ENCODE measurements at places on chromosomes 1 and 21. TPM values are rescaled to one million over a fixed set of nuclear protein-coding genes. Genes with fewer than 3 reads are reported as not detected.

DNA sequence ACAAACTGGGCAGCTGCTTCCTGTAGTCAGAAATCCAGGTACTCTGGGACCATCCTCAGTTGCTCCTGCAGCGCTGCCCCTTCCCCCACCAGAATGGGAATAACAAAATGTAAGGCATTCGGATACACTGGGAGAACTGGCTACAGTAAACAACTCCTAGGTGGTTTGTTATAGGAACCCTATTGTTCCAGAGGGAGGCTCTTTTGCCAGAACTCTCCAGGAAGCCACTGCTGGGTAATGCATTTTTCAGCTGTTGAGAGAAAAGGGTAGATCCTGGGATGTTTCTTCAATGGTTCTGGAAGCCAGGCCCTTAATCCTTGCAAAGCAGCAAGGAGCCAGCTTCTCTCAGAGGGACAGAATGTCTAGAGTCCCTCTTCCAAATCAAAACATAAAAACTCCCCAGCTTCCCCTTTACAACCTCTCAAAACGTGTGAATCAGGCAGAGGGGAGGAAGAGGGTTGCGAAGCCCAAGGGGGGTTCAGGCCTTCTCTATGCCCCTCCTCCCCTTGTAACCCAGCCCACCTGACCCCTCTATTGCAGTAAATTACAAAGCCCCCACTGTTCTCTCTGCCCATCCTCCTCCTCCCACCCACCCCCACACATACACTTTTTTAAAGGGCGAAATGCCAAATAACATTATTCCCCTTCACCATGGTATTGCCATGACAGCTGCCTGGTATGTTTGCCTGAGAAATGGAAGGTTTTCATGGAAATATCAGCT, 29.1 kb downstream of the PLPP3 start:
- no peaks in the 10 kb centered on the region for H3K36me3 ChIP-seq
- DNase-seq: no peak
- no peak overlapping the region for H3K4me3 ChIP-seq
- no peak overlapping the region for H3K27ac ChIP-seq
- peaks cover 11% of the 10 kb centered on the region for H3K4me1 ChIP-seq
- H3K27me3 ChIP-seq: no peaks in the 10 kb centered on the region

DNA sequence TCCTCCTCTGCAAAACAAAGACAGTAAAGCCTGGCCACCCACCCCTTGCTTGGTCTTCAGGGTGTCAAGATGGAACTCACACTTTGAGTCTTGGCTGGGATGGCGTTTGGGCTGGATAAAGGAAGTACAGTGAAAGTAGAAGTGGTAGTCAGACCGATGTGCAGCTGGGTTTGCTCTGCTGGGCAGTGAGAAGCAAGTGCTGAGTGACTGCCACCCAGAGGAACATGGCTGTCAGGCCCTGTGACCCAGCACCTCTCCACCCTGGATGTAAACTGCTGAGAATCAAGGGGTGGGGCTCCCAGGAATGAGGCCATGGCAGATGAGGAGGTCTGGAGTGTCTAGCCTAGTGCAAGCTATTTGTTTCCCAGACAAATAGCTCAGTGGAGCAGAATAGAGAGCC, 51.2 kb downstream of the POFUT2 start:
- H3K4me1 ChIP-seq: no peaks in the 10 kb centered on the region
- no peak overlapping the region for H3K27ac ChIP-seq
- H3K27me3 ChIP-seq: peaks cover 66% of the 10 kb centered on the region
- DNase-seq: peak; percentile 5
- no peak overlapping the region for H3K4me3 ChIP-seq

DNA sequence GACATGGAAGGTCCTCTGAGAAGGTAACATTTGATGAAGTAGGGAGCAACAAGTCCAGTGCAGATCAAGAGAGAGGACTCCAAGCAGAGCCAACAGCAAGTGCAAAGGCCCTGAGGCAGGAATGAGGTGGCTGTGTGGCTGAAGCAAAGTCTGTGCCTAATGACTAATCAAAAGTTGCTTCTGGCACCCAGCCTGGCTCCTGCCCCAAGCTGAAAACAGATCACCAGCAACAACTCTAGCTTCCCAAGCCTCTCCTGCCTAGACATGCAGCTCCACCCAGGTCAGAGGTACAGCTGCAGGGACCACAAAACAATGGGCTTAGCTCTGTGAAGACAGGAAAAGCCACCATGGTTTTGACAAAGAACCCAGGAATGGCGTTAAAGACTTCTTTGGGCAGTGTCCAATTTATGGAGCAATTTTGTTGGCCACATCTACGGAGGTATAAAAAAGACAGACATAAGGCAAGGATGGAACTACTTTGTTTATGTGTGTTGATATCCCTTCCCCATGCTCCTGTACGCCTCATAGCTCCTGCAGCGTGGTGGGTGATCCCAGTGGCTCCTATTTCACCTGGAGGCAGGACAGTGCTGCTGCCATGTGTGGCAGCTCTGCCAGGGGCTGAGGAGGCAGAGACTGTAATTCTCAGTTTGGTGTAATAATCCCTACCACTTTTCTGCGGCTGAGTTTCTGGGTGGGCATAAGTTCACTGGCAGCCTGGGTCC, 26.4 kb upstream of the IGSF3 start:
- H3K4me1 ChIP-seq: no peaks in the 10 kb centered on the region
- H3K27ac ChIP-seq: no peak overlapping the region
- H3K36me3 ChIP-seq: no peaks in the 10 kb centered on the region
- no peaks in the 10 kb centered on the region for H3K27me3 ChIP-seq

Gene IFNLR1
- under 0.01 TPM for total RNA-seq

DNA sequence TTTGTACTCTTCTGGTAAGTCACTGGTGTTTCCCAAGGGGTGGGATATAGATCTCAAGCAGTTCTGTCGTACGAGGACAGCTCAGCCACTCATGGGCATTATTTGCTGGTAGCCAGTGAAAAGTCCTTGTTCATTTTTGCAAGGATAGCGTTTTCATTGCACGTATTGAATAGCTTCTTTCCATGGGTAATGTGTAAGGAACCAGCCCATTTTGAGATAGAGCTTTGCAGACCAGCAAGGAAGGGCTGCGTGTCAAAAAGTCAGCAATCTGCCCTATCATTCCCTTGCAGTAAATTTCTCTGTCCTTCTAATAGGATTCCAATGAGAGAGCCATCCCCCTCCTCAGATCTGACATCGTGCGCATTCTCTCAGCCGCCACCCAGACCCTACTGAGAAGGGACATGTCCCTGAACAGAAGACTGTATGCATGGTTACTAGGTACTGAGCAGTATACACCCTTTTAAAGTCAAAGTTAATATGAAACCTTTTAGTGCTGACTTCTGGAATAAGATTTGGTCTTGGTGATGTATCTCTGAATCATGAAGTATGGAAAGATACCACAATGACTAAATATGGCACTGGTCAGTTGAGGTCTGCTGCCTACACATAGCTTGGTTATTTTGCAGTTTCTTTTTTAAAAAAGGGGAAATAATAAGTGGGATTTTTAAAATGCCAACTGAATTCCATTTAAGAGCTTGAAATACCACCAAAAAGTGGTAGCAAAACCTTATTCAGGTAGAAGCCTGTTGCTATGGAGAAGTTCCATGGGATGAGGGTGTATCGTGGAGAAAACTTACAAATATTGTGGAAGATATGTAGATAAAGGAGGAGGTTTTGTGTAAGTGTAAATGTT, 55.3 kb downstream of the DOP1B start:
- peak overlapping the region; percentile 49 for H3K4me3 ChIP-seq
- peaks cover 13% of the 10 kb centered on the region for H3K36me3 ChIP-seq
- H3K27me3 ChIP-seq: no peaks in the 10 kb centered on the region
- peak overlapping the region; percentile 97 for H3K27ac ChIP-seq
- H3K4me1 ChIP-seq: peaks cover 49% of the 10 kb centered on the region
- DNase-seq: peak; percentile 95

DNA sequence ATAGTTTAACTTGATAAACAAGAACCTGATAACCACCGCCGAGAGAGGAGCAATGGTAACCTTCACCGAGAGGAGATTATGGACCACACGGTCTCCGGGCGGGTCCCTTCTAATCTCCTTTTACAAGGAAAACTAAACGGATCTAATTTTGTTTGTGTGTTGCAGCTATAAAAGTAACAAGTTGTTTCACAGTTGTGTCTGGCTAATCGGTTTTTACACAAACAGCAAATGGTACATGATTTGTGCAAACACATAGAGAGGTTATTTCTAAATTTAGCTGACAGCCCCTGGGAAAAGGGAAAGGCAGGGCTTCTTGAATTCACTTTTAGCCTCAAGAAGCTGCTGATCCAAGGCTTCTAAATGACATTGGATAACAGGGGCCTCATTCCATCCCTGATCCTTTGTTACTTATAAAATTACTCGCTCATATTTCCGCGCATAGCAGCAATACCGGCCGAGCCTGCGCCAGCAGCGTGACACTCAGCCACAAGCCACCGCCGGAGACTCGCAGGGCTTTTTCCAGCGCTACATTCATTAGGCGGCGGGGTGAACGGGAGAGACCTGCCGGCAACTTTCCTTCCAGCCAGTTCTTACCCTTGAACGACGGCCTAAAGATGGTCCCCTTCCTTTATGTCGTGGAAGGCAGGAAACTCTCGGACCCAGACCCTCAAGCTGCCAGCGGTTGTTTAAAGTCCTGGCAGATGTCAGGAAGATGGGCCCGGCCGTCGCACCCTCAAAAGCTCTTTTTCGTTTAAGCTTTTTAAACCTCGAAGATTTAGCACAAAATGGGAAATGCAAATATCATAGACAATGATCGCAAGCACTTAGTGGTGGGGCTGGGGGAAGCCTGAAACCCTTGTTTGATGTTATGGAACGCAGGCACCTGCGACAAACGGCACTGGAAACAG, 4.4 kb downstream of the FOXD3 start:
- H3K27ac ChIP-seq: no peak overlapping the region
- no peak overlapping the region for H3K4me3 ChIP-seq
- peaks cover 2% of the 10 kb centered on the region for H3K4me1 ChIP-seq
- H3K36me3 ChIP-seq: no peaks in the 10 kb centered on the region
- peaks cover 100% of the 10 kb centered on the region for H3K27me3 ChIP-seq

- H3K27ac ChIP-seq: no peak overlapping the region
- no peak overlapping the region for H3K4me3 ChIP-seq
- H3K27me3 ChIP-seq: no peaks in the 10 kb centered on the region
Observed at GRCh38 chr1:109804660-109805059, 40.9 kb upstream of the EPS8L3 start.

GRCh38 chr1:188822248-188822647, 1655.4 kb downstream of the BRINP3 start:
- H3K27me3 ChIP-seq: no peaks in the 10 kb centered on the region
- no peak overlapping the region for H3K27ac ChIP-seq
- H3K4me1 ChIP-seq: no peaks in the 10 kb centered on the region
- DNase-seq: no peak
- H3K4me3 ChIP-seq: no peak overlapping the region

GRCh38 chr1:160726498-160727315, 12.3 kb upstream of the SLAMF7 start:
- no peak overlapping the region for H3K4me3 ChIP-seq
- H3K27me3 ChIP-seq: no peaks in the 10 kb centered on the region
- no peak overlapping the region for H3K27ac ChIP-seq
- DNase-seq: peak; percentile 47
- no peaks in the 10 kb centered on the region for H3K36me3 ChIP-seq
- peaks cover 5% of the 10 kb centered on the region for H3K4me1 ChIP-seq

- no peak overlapping the region for H3K4me3 ChIP-seq
- no peaks in the 10 kb centered on the region for H3K27me3 ChIP-seq
- DNase-seq: no peak
Observed at GRCh38 chr21:14684071-14684470, 138.0 kb upstream of the SAMSN1 start.

GRCh38 chr1:17163789-17164666, 40.9 kb upstream of the PADI1 start:
- H3K27me3 ChIP-seq: no peaks in the 10 kb centered on the region
- H3K27ac ChIP-seq: no peak overlapping the region
- no peak overlapping the region for H3K4me3 ChIP-seq

GRCh38 chr1:174740249-174740968, 259.3 kb upstream of the CACYBP start:
- no peak overlapping the region for H3K4me3 ChIP-seq
- no peaks in the 10 kb centered on the region for H3K36me3 ChIP-seq
- H3K4me1 ChIP-seq: peaks cover 5% of the 10 kb centered on the region
- no peaks in the 10 kb centered on the region for H3K27me3 ChIP-seq
- no peak overlapping the region for H3K27ac ChIP-seq

Gene ZFP69
- total RNA-seq: 4.4 TPM

- H3K36me3 ChIP-seq: no peaks in the 10 kb centered on the region
- H3K4me1 ChIP-seq: peaks cover 29% of the 10 kb centered on the region
- peak overlapping the region; percentile 94 for H3K27ac ChIP-seq
- H3K27me3 ChIP-seq: no peaks in the 10 kb centered on the region
- no peak overlapping the region for H3K4me3 ChIP-seq
Observed at GRCh38 chr21:29194847-29195246, 64.4 kb downstream of the MAP3K7CL start.

GRCh38 chr21:37821786-37822450, 94.3 kb downstream of the KCNJ6 start:
- H3K36me3 ChIP-seq: no peaks in the 10 kb centered on the region
- no peaks in the 10 kb centered on the region for H3K27me3 ChIP-seq
- H3K27ac ChIP-seq: no peak overlapping the region

- no peaks in the 10 kb centered on the region for H3K4me1 ChIP-seq
- no peaks in the 10 kb centered on the region for H3K27me3 ChIP-seq
- H3K4me3 ChIP-seq: no peak overlapping the region
- H3K36me3 ChIP-seq: no peaks in the 10 kb centered on the region
Observed at GRCh38 chr1:246526915-246527314, 19.8 kb upstream of the SMYD3 start.

DNA sequence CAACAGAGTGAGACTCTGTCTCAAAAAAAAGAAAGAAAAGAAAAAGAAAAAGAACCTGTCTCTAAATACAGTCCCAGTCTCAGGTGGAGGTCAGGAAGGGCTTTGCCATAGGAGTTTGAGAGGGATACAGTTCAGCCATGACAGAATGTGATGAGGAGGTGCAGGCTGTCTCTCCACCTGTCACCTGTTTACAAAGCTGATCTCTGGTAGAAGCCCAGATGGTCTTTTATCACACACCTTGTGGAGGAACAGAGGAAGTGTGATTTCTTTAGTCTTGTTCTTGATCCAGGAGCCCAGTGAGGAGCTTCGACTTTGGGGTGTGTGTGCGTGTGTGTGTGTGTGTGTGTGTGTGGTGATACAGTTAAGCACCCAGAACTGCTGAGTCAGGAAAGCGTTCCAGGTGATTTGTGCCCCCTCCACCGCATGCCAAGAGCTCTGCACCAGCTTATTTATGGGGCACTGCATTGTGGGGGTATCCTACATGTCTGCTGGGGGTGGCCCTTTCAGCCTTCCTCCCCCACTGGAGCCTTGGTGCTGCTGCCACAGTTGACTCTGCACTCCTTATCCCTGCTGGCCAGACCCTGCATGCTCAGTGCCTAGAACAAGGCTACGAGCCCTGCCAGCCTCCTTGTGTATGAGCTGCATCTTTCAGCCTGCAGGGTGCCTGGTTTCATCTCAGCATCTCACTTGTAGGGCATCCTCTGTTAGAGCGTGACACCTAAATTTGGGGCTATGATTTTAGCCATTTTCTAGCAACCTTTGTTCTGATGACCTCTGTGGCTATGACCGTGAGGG, 19.3 kb downstream of the DOP1B start:
- H3K4me1 ChIP-seq: no peaks in the 10 kb centered on the region
- no peak overlapping the region for H3K4me3 ChIP-seq
- DNase-seq: no peak
- no peak overlapping the region for H3K27ac ChIP-seq
- peaks cover 1% of the 10 kb centered on the region for H3K36me3 ChIP-seq
- no peaks in the 10 kb centered on the region for H3K27me3 ChIP-seq

Gene FCRL2
- total RNA-seq: not detected

Gene BNIPL
- 1.2 TPM for total RNA-seq

- H3K36me3 ChIP-seq: no peaks in the 10 kb centered on the region
- no peak for DNase-seq
- no peaks in the 10 kb centered on the region for H3K4me1 ChIP-seq
- no peak overlapping the region for H3K27ac ChIP-seq
- H3K27me3 ChIP-seq: no peaks in the 10 kb centered on the region
Observed at GRCh38 chr21:19034560-19034959, 631.0 kb upstream of the TMPRSS15 start.

Gene SLC6A9
- total RNA-seq: 18.5 TPM

GRCh38 chr1:118291661-118292060, 106.6 kb upstream of the SPAG17 start:
- no peaks in the 10 kb centered on the region for H3K27me3 ChIP-seq
- H3K4me3 ChIP-seq: no peak overlapping the region
- H3K36me3 ChIP-seq: no peaks in the 10 kb centered on the region
- peaks cover 2% of the 10 kb centered on the region for H3K4me1 ChIP-seq
- DNase-seq: no peak

All from osteoblast (primary cell).